C1 segment of cervical spinal cord (tissue), 14 donors: ENCODE measurements at places on chromosomes 4 and X.

GRCh38 chr4:37367901-37368300, 123.4 kb downstream of the NWD2 start:
- no peak for DNase-seq

DNA sequence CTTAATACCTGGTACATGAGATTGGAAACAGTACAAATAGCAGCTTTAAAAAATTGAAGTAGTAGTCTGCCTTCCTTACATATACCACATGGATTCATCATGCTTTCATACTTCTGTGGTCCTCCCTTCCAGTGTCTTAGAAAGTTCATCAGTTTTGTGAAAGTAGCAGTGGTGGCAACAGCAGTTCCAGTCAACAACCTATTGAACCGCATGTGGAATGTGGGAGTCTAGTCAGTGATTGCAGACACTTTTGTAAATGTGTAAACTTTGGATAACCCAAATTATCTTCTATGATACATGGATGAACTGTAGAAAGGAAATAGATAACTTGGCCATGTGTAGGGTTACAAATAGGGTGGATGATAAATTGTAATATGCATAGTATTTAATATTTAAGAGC, 34.1 kb downstream of the FNIP2 start:
- DNase-seq: no peak

- no peak for DNase-seq
These were observed 33.3 kb upstream of the SLC2A9 start for GRCh38 chr4:10054571-10055041.

- no peak for DNase-seq
These were observed 1608.9 kb upstream of the TENM3 start for GRCh38 chr4:180634306-180634705.

- no peak for DNase-seq
These were observed 27.6 kb downstream of the CYLC1 start for GRCh38 chrX:83888585-83888984.

GRCh38 chr4:111952688-111953087, 192.6 kb upstream of the FAM241A start:
- DNase-seq: no peak

DNA sequence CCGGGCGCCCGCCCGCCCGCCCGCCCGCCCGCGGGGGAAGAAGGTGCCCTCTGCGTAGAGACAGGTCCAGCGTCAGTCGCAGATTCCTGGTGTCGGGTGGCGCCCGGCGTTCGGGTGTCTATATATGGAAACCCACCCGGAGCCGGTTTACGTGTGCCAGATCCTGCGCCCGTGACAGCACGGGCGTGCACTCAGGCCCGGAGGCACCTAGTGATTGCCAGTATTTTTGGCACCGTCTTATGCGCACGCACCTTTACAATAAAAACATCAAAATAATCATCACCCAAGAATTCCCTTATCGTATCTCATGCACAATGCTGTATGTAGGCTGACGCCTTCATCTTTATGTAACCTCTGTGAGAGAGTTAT, 519 bp downstream of the SLC25A4 start:
- DNase-seq: no peak

- DNase-seq: no peak
These were observed 269.8 kb downstream of the BCOR start for GRCh38 chrX:39827951-39828350.

DNA sequence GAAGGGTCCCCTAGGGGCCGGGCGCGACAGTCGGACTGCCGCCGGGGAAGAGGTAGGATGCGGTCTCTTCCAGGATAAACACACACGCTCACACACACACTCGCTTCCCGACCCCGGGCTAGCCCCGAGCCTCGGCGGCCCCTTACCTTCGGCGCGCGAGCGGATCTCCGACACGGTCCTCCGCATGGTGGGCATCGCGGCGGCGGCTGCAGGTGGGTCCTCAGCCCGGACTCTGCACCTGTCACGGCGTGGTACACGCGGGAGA, 294 bp downstream of the ATP8A1 start:
- no peak for DNase-seq

- DNase-seq: no peak
These were observed 182.9 kb downstream of the ZIC3 start for GRCh38 chrX:137748827-137749226.

GRCh38 chrX:70762285-70762684, 146.2 kb downstream of the TEX11 start:
- DNase-seq: no peak

- no peak for DNase-seq
These were observed 161.3 kb downstream of the RTL9 start for GRCh38 chrX:110519906-110520452.

DNA sequence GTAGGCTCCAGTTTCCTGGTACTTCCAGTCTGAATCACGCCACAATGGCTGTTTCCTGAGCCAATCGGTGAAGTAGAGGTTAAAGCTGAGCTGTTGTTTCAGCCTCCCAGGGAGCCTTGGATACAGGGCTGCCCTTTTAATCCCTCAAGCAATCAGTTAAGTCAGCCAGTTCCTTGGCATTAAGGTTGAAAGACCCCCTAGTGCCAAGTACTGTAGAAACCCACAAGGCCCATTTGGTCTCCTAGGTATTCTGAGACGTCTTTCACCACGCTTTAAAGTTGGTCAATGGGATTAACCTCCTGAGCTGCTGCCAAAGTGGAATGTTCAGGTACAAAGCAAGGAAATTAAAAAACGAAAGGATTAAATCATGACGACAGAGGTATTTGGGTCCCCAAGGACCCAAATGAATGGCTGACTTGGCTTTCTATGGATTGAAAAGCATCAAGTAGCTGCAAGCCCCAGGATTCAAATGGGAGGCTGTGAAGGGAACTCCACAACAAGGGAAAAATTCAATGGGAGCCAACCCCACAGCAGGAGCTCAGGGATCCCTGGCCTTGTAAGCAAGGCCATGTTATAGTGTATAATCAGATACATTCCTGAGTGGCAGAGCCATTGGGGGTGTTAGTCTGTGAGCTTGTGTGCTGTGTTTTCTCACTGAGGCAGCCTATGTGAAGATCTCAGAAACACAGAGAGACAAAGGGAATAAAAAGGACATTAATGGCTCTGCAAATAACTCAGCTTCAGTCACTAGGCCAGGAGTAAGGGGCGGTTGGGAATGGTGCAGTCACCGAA, 86.0 kb downstream of the ATG4A start:
- DNase-seq: no peak

DNA sequence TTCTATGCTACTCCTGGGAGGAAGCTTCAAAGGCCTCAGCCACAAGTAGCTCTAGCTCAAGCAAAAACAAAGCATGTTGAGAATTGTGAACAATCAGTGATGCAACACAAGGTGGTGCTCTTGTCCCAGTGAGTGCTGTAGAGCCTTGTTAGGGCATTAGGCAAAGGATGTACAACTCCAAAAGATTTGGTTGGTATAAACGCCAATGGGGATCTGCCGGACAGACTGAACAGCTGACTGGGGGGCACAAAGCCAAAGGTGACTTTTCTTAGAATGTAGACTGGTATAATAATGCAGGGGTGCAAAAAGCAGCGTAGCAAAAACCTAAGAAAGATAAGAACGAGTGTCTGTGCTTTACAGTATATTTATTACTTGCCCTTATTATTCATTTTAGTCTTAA, 62.6 kb upstream of the ALB start:
- DNase-seq: peak; percentile 24

- DNase-seq: no peak
These were observed 88.4 kb upstream of the SLC7A11 start for GRCh38 chr4:138330531-138330930.

- DNase-seq: no peak
These were observed 37.4 kb downstream of the DAPP1 start for GRCh38 chr4:99853999-99854398.

GRCh38 chrX:70421618-70422017, 1.5 kb upstream of the GDPD2 start:
- peak; percentile 46 for DNase-seq

DNA sequence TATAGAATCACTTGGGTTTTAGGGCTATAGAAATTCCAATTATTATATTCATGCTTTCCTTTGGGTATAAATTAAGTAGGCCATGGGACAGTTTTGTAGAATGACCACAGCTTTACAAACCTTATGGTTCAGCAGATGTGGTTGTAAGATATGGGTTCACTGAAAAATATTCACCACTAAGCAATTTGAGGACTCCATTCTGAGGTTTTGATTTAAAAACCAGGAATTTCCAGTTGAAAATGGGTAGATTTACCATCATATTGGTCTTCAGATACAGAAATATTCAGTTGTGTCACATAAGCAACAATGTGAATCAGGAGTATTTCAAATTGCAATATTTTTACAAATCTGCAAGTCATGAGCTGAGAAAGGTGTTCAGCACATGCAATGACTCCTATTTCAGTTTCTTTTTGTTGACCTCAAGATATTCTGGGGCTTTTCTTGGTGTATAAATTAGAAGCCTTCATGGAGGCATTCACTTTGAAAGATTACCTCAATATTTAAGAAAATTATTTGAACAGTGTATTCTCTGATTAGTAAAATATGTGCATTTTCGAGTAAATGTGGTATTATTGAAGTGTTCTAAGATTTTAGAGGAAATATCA, 218.4 kb upstream of the HCCS start:
- DNase-seq: no peak

DNA sequence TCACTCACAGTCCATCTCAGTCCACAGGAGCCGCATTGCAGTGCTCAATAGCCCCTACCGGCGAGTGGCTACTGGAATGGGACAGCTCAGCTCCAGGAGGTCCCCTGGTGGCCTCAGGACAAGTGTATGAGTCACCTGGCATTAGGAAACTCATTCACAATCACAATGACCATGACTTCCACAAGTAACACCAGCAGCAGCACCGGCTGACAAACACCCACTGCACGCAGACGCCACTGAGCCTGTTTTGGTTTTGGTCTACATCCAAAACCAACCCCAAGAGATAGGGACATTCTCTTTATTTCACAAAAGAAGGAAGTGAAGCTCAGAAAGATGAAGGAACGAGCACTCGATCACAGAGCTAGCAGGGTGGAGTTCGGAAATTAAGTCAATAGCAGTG, 8.1 kb downstream of the JAKMIP1 start:
- no peak for DNase-seq

- no peak for DNase-seq
These were observed 469.8 kb downstream of the PCDH7 start for GRCh38 chr4:31189938-31190337.

- DNase-seq: no peak
These were observed 217.6 kb downstream of the ZNF674 start for GRCh38 chrX:46327566-46328115.

GRCh38 chrX:121160987-121161386, 113.6 kb downstream of the GLUD2 start:
- no peak for DNase-seq

DNA sequence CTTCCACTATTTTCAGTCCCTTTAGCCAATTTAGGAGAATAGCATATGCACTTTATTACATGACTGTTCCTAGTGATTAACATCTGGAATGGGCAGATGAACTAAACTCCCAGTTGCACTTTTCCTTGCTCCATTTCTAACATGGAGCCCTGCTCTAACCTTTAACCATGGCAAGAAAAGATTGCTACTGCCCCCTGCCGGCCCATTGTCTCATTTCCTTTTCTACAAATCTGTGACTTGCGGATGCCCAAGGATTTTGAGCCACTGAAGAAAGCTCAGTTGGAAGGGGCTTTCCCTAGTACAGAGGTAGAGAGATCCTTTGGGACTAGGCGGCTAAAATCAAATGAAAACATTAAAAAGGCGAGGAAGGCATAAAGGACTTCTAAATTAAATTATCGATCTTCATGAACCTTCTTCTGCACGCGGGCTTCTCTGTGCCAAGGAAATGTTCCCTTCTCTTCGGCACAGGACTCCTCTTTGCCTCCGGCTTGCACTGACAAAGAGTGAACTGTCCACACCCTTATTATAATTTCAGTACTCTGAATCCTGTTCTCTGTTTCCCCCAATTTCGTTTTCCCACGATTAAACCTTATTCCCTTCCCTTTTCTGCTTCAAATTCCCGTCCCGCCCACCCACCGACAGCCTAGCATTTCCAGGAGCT, 577 bp upstream of the GLRA2 start:
- no peak for DNase-seq

GRCh38 chr4:53543561-53543960, 47.7 kb downstream of the LNX1 start:
- DNase-seq: no peak

GRCh38 chr4:74426101-74426500, 18.8 kb upstream of the AREG start:
- no peak for DNase-seq

- no peak for DNase-seq
These were observed 24.5 kb downstream of the KIAA0232 start for GRCh38 chr4:6806924-6807626.

DNA sequence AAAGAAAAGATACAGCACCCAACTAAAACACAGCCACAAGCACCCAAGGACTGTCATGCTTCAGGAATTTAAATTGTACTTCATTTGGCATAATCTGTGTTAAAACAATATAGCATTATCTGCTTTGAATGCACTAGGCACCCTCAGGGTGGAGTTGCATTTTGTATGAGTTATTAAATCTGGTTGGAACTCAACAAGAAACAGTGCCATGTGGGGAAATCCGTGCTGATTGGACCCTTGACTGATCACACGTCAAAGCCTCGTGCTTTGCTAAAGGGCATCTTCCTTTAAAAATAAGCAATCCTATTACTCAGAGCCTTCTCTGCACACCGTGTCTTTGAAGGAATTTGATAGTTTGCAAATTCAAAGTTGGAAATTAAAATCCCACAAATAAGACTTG, 35.4 kb downstream of the IGFBP7 start:
- no peak for DNase-seq

DNA sequence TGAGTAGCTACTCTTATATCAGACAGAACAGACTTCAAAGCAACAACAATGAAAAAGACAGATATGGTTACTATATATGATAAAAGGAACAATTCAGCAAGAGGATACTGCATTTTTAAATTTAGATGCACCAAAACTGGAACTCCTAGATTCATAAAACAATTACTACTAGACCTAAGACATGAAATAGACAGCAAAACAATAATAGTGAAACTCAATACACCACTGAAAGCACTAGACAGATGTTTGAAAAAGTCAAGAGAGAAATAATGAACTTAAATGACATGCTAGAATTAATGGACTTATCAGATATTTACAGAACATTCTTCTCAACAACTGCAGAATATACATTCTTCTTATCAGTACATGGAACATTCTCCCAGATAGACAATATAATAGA, 99.5 kb upstream of the ITM2A start:
- no peak for DNase-seq

DNA sequence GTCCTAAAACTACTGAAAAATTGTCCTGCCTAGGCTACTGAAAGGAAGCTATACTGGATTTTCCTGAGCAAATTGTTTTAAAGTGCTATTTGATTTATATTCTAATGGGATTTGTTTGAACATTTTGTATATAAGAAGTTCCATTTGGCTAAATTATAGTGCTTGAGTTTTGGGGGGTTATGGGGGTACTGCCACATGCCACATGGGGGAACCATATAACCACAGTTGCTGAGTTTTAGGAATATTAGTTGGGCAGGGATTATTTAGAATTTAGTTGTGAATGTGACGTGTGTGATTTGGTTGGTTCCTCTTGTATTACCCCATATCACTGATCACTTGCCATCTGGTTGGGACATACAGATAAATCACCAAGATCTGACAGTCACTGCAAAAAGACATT, 224.5 kb upstream of the TAPT1 start:
- no peak for DNase-seq

GRCh38 chr4:40672528-40673522, 43.2 kb upstream of the RBM47 start:
- DNase-seq: no peak
